ENCODE measurements at places on chromosomes 16 and 17.

DNA sequence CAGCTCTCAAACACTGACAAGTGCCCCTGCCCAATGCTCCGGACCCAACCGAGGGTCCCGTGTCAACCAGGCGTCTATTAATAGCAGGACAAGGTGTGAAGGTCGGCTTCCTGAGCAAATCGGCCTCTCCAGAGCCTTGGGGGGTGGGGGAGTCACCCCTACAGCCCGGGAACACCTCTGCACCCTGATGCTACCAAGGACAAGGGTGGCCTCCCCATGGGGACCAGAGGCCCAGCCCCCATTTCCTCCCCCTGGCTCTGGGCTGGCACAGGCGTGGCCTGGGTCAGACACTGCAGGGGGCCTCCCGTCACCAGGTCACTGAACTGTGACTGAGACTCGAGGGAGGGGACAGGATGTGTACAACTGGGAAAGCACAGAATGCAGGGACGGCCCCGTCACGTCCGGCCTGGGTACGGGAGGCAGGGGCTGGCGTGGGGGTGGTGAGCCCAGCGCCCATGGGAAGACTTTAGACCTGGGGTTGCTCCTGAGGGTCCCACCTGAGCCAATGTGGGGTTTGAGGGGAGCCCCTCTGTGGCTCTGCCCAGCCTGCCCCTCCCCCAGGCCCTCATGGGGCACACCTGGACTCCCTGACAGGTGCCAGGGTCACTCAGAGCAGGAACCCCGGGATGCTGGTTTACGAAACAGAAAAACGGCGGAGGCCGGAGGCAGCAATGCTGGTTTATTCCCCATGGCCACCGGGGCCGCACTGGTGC is 579 bp upstream of the CYBA start:
- DNase-seq: no peak

DNA sequence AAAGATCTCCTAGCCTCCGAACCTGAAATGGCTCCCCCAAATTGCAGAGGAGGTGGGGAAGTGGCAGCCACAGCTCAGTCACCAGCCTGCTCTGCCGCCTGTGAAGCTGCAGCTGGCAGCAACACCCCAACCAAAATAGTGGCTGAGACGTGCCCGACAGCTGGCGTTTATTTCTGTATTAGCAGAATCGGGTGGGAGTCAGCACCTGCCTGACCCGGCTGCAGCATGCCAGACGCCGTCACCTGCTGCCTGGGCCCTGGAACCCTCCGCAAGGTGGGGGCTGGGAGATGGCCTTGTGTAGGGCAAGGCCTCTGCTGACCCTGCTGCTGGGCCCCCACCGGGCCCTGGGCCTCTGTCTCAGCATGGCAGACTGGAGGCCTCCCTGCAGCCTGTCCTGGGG is 17.5 kb upstream of the PABPN1L start:
- no peak for DNase-seq

GRCh38 chr16:2811703-2812471 is 5.2 kb upstream of the PRSS21 start:
- DNase-seq: no peak

- peak; percentile 32 for DNase-seq
Measured at GRCh38 chr17:78484271-78485246, 92.6 kb downstream of the DNAH17 start.

DNA sequence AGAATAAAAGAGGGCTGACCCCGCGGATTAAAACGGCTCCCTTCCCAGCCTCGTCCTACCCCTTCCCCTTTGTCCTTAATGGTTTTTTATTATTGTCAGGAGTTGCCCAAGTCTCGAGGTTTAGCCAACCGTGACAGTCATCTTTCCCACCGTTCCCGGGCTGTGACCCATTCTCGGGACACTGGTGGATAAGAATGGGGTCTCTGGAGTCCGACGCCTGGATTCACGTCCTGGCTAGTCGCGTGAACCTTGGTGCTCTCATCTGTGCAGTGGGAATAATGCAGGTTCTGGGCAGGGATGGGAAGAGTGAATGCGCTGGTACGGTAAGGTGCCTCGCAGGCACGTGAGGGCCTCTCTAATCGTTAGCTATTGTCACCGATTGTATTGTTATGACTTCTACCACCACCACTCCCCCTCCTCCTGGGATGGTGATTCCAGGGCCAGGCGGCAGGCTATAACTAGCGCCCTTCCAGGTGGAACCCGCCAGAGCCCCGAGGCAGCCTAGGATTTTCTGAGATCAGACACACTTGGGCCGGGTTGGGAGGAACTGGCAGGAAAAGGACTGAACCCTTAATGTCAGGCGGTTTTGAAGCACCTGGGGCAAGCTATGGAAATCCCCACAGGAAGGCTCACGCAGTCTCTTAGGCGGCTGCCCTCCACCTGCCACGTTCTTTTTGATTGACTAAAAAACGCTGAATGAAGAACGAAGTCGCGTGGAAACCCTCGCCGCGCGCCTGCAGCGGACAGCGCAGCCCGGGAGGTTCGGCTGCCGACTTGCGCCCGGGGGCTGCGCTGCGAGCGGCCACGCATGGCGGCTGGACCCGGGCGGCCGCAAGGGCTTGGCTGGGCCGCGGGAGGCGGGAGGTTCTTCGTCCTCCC is 2.7 kb downstream of the HS3ST3B1 start:
- DNase-seq: no peak

DNA sequence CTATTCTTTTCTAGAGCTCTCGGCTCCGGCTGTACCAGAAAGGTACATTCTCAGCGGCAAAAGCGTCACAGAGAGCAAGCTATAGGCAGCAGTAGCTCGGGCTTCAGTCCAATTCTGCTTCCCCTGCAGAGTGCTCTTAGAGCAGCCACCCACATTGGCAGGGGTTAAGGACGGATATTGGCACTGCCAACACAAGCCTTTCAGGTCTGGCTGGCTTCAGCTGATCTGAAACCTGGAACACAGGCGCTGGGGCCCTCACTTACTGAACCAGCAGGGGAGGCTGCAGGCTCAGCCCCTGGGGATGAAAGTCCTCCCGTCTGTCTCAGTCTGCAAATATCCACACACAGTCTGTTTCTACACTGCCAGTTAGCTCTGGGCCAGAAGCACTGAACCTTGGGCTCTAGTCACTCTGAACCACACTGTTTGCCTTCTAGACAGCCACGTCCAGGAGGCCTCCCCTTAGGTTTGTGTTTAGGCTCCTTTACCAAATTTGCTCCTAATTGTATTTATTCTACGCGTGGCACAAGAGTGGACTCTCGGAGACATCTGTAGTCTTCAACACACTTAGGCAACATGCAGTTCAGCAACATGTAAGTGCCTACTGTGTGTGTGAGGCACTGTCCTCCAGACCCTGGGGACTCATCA is 40.1 kb downstream of the HIC1 start:
- no peak for DNase-seq

- DNase-seq: no peak
Measured at GRCh38 chr16:1341495-1342420, 8.3 kb downstream of the BAIAP3 start.

DNA sequence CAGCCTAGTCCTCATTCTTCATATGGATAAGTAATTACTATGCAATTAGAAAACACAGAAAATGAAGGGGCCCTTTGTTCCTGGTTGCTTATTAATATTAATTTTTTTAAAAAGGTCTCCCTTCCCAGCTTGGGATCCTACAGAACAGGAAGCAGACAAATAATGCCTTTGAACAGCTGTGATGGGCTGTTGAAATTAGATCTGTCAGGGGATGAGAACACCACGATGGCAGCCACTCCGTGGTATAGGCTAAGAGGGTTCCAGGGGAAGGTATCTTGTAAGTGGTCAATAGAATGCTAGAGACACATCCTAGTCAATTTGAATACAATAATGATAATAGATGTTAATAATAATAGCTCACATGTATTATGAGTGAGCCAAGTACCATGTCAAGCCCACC is 83.1 kb downstream of the CCDC182 start:
- no peak for DNase-seq

GRCh38 chr16:83404261-83404660 is 403.5 kb upstream of the HSBP1 start:
- DNase-seq: no peak

DNA sequence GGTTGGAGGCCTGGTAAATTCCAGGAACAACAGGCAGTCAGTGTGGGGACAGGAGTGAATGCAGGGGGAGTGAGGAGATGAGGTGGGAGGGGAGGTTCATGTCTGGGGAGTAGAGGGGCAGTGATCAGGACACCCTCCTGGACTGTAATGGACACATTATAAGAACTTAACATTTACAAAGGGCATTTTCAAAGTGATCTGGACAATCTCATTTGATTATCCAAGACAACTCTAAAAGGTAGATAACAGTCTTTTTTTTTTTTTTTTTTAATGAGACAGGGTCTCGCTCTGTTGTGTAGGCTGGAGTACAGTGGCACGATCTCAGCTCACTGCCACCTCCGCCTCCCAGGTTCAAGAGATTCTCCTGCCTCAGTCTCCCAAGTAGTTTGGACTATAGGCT is 5.7 kb downstream of the SDK2 start:
- DNase-seq: no peak

GRCh38 chr17:5241861-5242671 is 7.4 kb upstream of the SCIMP start:
- DNase-seq: no peak

DNA sequence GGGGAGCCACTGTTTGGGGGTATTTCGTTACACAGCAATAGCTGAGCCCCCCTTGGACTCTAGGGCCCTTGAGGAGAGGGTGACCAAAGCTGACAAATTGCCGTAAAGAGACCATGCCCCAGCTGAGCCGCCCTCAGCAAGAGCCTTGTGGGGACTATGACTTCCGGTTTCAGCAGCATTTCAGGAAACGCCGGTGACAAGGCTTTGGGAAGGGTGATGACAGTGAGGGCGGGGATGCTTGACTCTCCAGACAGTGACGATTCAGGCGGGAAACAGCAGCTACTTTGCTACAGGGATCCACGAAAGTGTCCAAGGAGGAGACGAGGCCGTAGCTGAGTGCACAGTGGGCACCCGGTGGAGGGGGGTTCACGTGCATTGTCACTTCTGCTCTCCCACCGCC is 360.8 kb downstream of the C16orf95 start:
- DNase-seq: no peak

DNA sequence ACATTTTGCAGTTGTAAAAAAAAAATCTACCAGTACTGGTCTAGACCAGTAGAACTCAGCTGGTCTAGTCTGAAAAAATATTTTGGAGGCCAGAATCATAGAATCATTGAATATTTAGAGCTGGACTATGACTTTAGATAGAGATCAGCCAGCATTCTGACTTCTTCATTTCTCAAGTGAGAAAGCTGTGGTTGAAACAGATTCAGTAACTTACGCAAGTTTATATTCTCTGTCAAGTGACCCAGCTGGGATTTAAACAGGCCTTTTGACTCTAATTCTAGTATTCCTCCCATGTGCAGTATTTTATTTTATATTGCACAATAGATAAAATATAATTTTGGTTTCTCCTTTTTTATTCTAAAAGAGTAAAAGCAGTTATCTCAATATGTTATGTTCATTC is 4.9 kb downstream of the TNRC6A start:
- DNase-seq: no peak

DNA sequence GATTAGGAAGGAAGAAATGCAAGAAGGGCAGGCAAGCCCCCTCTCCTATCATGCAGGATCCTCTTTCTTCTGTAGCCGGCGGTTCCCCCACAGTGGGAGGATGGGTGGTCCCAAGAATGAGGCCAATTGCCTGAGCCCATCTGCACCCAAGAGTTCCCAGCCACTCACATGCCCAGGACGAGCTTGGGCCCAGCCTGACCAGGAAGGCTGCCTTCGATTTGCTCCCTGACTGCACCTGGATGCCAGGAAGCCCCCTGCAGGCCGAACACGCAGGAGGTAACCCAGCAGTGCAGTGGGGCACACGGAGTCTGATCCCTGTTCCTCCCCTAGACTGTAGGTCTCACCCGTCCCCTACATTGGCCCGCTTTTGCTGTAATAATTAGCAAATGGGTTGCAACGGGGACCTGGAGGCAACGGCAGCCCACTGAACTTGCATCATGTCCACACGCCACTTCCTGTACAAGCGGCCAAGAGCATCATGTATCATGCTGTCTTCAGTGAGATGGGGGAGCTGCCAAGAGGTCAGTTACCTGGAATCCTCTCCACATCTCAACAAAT is 67.5 kb downstream of the AMFR start:
- no peak for DNase-seq

GRCh38 chr16:56042416-56042815 is 148.9 kb upstream of the GNAO1 start:
- no peak for DNase-seq

- DNase-seq: no peak
Measured at GRCh38 chr17:10069301-10069700, 129.1 kb downstream of the GAS7 start.

GRCh38 chr16:21708533-21709115 is 44.9 kb downstream of the OTOA start:
- peak; percentile 69 for DNase-seq

DNA sequence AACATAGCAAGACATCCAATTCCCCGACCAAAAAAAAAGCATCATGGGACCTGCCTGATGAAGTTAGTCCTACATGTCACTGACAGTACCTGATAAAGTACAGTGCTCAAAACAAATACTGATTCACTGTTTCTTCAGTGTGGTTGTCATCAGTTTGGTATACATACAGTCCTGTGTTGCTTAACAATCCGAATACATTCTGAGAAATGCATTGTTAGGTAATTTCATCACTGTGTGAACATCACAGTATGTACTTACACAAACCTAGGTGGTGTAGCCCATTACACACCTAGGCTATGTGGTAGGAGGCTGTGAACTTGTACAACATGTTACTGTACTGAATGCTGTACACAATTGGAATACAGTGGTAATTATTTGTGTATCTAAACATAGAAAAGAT is 19.0 kb upstream of the FA2H start:
- no peak for DNase-seq

DNA sequence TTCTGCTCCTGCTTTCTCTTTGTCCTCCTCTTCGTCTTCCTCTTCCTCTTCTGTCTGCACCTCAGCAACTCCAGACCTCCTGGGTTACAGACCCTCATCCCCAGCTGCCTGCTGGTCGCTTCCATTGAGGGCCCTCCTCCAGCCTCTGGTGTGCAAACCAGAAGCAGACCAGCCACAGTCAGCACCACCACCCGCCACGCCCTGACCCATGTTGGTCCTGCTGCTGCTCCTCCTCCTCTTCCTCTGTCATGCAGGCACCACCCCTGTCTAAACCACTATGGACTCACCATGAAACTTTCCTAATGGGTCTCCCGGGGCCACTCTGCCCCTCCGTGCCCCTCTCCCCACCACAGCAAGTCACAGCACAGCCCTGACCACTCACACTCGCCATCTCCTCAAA is 11.4 kb upstream of the OGFOD3 start:
- DNase-seq: no peak

- no peak for DNase-seq
Measured at GRCh38 chr16:58280146-58280845, 14.5 kb downstream of the PRSS54 start.

DNA sequence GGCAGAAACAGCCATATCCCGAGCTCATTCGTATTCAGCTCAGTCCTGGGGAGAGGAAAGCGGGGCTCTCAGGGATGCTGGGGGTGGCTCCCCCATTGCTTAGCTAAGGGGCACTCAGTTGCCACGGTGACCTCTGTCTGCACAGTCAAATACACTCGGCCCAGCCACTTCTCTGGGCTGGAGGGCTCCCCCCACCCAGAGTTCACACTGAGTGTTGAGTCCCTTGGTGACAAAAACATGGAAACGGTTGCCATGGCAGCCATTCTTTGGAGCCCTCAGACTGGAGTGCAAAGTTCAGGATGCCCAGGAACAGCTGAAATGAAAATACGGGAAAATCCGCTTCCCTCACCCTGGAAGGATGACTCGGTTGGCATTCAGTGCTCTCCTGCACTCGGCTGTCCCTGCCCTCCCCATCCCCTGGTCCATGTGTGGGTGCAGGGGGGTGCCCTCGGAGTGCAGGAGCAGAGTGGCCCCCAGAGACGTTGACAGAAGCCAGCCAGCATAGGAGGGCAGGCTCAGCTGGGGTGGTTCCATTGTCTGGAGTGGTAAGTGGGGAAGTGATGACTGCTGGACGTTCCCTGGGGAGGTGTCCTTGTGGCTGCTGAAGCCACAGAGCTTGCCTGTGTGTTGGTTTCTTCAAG is 216.5 kb downstream of the NTN1 start:
- no peak for DNase-seq

Measured in NCI-H345 (cell line).